Cardiac ventricle fibroblast (primary cell): ENCODE measurements at places on chromosomes 5 and 9. TPM values are rescaled to one million over a fixed set of nuclear protein-coding genes. Genes with fewer than 3 reads are reported as not detected.

PCDHA9 gene
- total RNA-seq = 0.05 TPM in 1 of 2 replicates, not detected in the other

SPINK5 gene
- not detected in 2 replicates for total RNA-seq

NREP gene
- total RNA-seq = 15.5 and 15.7 TPM in 2 replicates

SPATA31A3 gene
- total RNA-seq = not detected in 2 replicates

DPM2 gene
- total RNA-seq = 13.0 and 14.4 TPM in 2 replicates

PCSK5 gene
- 5.1 and 6.0 TPM in 2 replicates for total RNA-seq

PRDM9 gene
- not detected in 2 replicates for total RNA-seq

PDLIM4 gene
- total RNA-seq = 18.8 and 43.8 TPM in 2 replicates

NUDT2 gene
- total RNA-seq = 31.6 and 38.8 TPM in 2 replicates

DOK3 gene
- 0.44 and 2.1 TPM in 2 replicates for total RNA-seq

TEK gene
- 1.2 TPM in 2 replicates for total RNA-seq

HMCN2 gene
- total RNA-seq = 0.06 TPM in 1 of 2 replicates, not detected in the other

PKN3 gene
- total RNA-seq = 1.2 and 1.3 TPM in 2 replicates

SPINK4 gene
- total RNA-seq = not detected in 2 replicates

CMBL gene
- total RNA-seq = 24.8 and 28.4 TPM in 2 replicates

SH3PXD2B gene
- 90.6 and 102 TPM in 2 replicates for total RNA-seq

INSL4 gene
- total RNA-seq = not detected in 2 replicates

CER1 gene
- not detected in 2 replicates for total RNA-seq

ADAMTS13 gene
- total RNA-seq = 2.2 and 3.4 TPM in 2 replicates

MYOT gene
- not detected in 2 replicates for total RNA-seq

PLPP7 gene
- total RNA-seq = 16.5 and 22.2 TPM in 2 replicates

POLK gene
- total RNA-seq = 16.0 and 17.2 TPM in 2 replicates

RANBP6 gene
- total RNA-seq = 8.3 and 12.6 TPM in 2 replicates

ARL14EPL gene
- total RNA-seq = not detected in 2 replicates

EFNA5 gene
- 2.2 and 4.6 TPM in 2 replicates for total RNA-seq

ITGA2 gene
- total RNA-seq = 5.2 and 6.4 TPM in 2 replicates
